Activated CD4-positive, alpha-beta T cell treated with anti-CD3 and anti-CD28 coated beads, Interleukin-2, amount 50 U/mL, for 24 hours (primary cell): ENCODE measurements at places on chromosomes 4 and X.

DNA sequence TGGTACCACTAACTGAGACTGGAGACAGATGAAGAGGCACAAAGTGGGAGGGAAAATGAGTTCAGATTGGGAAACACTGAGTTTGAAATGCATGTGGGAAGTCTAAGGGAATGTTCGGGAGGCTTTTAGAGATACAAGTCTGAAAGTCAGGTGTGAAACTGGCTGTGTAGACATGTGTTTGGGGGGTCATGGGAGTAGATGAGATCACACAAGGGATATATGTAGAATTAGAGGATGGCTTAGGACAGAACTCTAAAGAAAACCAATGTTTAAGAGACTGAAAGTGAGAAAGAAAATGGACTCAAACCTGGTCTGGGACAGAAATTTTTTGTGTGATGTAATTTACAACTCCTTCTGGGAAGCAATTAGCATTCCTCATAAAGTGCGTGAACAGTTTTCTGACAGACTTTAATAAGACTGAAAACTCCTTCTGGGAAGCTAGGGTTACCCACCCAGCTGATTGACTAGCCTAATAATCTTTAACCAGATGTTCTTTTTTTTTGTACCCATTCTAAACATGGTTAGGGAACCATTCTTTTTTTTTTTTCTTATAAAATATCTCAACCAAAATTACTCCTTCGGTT lies 8.7 kb upstream of the JADE1 start:
- DNase-seq, result no peak

- DNase-seq, result no peak
Observed at GRCh38 chr4:82044141-82044993, 329.4 kb downstream of the HNRNPD start.

- DNase-seq, result no peak
Observed at GRCh38 chrX:153378607-153379006, 22.5 kb downstream of the PNMA6E start.

GRCh38 chr4:126976850-126977632 lies 655.7 kb upstream of the INTU start:
- no peak for DNase-seq

GRCh38 chrX:537151-537550 lies 93.4 kb upstream of the SHOX start:
- DNase-seq, result no peak

- DNase-seq, result no peak
Observed at GRCh38 chrX:42934020-42934726, 156.2 kb upstream of the PPP1R2C start.

- no peak for DNase-seq
Observed at GRCh38 chr4:68896749-68897148, 54.9 kb downstream of the UGT2A3 start.

GRCh38 chr4:186932196-186932595 lies 208.5 kb upstream of the FAT1 start:
- no peak for DNase-seq

GRCh38 chr4:128310266-128310697 lies 22.7 kb upstream of the PGRMC2 start:
- DNase-seq, result no peak

GRCh38 chr4:1715002-1715758 lies 3.1 kb upstream of the SLBP start:
- no peak for DNase-seq

GRCh38 chr4:74042681-74043080 lies 4.2 kb upstream of the CXCL3 start:
- DNase-seq, result no peak

DNA sequence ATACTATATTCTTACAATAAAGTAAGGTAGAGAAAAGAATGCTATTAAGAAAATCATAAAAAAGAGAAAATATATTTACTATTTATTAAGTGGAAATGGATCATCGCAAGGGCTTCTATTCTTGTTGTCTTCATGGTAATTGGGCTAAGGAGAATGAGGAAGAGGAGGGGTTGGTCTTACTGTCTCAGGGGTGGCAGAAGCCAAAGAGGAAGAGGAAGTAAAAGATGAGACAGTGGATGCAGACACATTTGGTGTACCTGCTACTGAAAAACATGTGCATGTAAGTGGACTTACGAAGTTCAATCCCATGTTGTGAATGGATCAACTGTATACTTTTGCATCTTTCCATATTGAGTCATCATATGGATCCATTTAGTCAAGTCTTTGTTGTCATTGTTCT lies 1502.1 kb upstream of the ADGRL3 start:
- no peak for DNase-seq

DNA sequence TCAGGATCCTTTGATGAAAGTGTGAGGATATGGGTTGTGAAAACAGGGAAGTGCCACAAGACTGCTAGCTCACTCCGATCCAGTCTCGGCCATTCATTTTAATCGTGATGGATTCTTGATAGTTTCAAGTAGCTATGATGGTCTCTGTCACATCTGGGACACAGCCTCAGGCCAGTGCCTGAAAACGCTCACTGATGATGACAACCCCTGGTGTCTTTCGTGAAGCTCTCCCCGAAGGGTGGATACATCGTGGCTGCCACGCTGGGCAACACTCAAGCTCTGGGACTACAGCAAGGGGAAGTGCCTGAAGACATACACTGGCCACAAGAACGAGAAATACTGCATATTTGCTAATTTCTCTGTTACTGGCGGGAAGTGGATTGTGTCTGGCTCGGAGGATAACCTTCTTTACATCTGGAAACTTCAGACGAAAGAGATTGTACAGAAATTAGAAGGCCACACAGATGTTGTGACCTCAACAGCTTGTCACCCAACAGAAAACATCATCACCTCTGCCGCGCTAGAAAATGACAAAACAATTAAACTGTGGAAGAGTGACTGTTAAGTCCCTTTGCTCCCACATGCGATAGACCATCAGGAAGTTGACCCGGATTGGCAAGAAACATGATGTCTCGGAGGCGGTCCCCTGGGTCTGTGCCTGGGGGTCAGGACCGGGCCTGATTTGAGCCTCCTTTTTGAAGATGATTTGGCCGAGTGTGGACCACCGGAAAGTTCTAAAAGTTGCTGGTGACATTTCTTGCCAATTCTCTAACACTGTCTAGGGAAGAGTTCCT lies 22.2 kb downstream of the LIAS start:
- no peak for DNase-seq

DNA sequence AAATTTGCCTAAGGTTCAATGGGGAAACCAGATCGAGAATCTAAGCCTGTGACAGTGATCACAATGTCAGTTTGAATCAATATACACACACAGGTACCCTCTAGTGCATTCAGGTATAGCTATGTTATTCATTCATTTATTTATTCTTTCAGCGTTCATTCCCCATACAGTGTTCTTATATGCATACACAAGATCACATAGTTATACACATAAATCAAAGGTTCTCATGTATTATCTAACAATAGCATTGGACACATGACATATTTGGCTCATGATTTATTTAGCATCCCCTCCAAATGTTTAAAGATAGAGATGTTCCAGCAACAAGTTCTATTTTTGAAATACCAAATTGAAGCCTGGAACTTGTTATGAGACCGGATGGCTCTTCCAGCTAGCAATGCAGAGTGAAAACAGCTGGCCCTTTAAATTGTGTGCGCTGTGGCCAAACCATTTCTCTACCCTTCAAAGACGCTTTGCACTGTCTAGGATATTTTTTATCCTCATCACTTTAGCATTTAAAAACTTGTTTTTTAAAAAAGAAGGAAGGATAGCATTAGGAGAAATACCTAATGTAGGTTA lies 131.0 kb downstream of the ATXN3L start:
- no peak for DNase-seq

- DNase-seq, result no peak
Observed at GRCh38 chr4:56762484-56763250, 58.8 kb downstream of the SPINK2 start.

DNA sequence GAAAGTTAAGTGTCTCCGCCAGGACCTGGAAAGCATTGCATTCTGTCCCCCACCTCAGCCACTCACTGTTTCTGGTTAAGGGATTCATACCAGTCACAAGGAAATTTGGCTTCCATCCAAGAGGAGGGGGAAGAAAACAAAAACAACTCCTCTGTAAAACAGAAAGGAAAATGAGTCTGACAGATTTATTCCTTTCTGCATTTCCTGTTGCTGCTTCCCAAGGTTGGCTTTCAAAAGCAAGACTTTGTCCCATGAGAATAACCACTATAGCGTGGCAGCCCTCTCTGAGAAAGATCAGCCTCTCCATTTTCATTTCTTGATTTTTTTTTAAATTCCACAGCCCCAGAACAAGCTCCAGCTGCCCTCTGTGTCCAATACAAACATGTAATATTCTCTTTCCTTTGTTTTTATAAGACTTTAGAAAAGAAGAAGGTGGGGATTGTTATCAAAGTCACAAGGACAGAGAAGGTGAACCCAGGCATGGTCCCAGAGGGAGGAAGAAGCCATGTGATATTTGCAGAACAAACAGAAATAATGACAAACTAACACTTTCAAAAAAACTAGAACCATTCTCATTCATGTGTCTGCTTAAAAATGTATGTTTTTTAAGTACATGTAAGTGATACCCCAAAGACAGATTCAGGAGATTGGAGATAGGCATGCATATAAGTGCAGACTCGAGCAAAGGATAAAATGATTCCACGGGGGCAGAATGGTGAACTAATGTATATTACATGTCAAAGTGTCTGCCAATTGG lies 90.7 kb upstream of the DCLK2 start:
- no peak for DNase-seq

GRCh38 chrX:139890991-139891700 lies 41.7 kb downstream of the ATP11C start:
- no peak for DNase-seq

- no peak for DNase-seq
Observed at GRCh38 chr4:98722000-98722399, 63.6 kb upstream of the TSPAN5 start.

- DNase-seq, result no peak
Observed at GRCh38 chr4:55396308-55397125, 760 bp downstream of the TMEM165 start.

DNA sequence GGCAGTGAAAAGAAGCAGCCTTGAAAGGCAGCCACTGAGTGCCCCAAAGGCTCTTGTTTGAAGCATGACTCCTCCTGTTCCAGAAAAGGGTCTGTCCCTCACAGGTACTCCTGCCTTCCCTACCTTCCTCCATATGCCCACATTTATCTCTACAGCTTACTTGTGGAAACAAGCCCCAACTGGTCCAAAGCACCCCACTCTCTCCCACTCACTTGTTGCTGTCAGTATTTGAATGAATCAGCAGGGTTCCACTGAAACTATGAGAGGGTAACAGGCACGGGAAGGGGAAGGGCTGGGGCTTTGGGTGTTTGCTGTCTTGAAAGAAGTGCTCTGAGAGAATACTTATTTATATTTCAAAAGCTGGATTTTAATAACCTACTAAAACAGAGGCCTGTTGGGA lies 34.9 kb downstream of the GPR143 start:
- DNase-seq, result no peak

DNA sequence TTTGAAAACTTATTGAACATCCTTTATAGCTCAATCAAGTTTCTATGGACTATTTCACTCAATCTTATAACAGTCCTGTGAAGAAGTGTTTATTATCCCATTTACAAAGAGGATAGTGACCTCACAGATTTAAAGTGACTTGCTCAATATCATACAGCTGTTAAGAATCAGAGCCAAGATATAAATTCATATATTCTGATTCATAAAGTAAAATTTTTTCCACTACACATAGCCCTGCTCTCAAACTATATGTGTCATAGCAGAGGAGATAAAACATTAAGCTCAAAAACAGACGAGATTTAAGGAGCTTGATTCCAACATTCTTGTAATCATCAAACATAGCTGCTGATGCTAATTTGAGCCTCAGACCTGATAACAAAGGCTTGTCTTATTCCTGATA lies 226.8 kb downstream of the CAMK2D start:
- DNase-seq, result no peak

DNA sequence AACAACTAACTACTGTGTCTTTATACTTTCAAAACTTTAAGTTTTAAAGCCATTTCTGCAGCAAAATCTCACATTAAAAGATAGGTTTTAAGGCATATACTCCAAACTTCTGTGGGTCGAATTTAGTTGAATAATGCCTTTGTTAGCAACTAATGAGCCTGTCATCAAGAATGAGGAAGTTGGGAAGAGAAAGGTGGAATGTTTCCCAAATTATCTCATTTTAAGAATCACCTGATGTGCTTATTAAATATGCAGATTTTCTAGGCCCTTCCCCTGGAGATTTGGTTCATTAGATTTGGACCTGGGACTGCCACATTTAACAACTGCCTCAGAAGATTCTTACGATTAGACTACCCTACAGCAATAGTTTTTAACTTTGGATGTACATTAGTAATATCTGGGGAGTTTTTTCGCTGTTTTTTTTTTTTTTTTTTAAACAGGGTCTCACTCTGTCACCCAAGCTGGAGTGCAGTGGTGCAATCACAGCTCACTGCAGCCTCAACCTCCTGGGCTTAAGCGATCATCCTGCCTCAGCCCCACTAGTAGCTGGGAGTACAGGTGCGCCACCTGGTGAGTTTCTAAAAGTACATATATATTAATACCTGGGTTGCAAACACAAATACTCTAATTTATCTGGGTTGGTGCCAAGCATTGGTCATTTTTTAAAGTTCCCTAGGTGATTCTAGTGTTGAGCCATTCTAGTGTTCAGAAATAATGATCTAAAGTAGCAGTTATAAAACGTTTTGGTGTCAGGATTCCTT lies 16.1 kb upstream of the TASL start:
- no peak for DNase-seq

DNA sequence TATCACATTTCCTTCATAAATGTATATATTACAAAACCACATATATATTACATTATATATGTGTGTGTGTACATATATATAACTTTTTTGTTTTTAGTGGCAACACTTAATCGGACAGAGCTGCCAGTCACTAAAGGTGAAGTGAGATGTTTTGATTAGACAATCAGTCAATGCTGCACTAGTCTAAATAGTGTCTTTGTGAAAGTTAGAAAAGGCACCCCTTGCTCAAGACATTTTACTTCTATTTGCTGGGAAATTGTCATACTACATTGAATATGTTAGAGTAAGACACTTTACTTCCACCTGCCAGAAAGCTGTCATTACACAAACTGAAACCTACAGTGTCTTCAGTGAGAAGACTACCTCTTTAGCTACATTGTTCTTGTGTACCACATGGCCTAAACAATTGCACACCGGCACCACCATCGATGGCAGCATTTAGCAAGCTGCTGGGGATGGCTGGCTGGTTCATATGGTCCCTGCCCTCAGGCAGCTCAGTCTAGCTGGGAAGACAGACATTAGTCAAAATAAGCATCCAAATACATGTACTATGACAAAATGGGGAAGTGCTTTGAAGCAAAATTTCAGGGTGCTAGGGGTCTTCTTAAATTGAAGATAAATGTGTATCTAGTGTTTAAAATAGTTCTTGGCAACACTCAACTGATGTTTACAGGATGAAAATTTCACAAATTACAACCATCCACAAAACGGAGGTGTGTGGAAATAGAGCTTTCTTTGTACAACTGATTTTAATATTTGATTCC lies 148.1 kb upstream of the GATB start:
- DNase-seq, result no peak

GRCh38 chr4:26452565-26453531 lies 37.4 kb downstream of the CCKAR start:
- DNase-seq, result no peak
